Activated CD4-positive, alpha-beta T cell treated with anti-CD3 and anti-CD28 coated beads, Interleukin-2, amount 10 ng/mL, durations not matched to agents 24 days and 14 days (primary cell): ENCODE measurements at places on chromosomes 11 and 22.

- DNase-seq: no peak
Measured at GRCh38 chr11:127998421-127998820, 588.9 kb downstream of the ETS1 start.

DNA sequence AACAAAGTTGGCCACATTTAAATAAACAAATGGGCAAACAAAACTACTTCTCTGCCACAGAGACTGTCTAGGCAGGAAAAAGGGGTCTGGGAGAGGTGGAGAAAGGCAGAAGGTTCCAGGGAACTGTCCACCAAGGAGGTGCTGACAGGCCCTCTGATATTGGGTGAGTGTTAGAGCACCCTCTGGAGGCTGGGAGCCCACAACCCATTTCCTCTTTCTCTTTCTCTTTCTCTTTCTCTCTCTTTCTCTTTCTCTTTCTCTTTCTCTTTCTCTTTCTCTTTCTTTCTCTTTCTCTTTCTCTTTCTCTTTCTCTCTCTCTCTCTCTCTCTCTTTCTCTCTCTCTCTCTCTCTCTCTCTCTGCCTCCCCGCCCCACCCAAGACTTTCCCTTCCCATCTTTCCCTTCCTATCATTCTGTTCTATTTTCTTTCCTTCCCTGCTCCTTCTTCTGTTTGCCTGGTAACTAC is 912.8 kb downstream of the DLG2 start:
- DNase-seq: peak; percentile 89

DNA sequence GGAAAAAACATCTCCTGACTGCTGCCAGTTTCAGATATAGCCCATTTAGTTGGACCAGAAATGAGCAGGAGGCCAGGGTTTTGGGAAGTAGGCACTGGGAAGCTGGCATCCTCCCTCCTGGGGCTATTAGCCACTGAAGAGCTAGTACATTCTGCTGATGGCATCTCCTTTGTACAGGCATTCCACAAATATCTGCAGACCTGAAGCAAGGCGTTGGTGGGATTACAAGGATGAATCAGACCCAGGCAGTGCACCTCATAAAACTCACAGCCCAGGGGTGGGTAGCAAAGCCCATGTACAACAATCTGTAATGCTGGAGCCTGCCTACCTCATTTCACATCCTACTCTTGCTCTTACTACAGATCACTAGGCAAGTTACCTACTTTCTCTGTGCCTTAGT is 27.5 kb upstream of the POU2AF1 start:
- DNase-seq: no peak

- DNase-seq: no peak
Measured at GRCh38 chr11:12724301-12725054, 50.3 kb downstream of the TEAD1 start.

GRCh38 chr11:10674911-10675440 is 18.6 kb downstream of the IRAG1 start:
- no peak for DNase-seq

GRCh38 chr11:31779374-31779791 is 31.7 kb downstream of the PAX6 start:
- DNase-seq: no peak
